Effector memory CD4-positive, alpha-beta T cell (primary cell): ENCODE measurements at places on chromosomes 12 and 14.

DNA sequence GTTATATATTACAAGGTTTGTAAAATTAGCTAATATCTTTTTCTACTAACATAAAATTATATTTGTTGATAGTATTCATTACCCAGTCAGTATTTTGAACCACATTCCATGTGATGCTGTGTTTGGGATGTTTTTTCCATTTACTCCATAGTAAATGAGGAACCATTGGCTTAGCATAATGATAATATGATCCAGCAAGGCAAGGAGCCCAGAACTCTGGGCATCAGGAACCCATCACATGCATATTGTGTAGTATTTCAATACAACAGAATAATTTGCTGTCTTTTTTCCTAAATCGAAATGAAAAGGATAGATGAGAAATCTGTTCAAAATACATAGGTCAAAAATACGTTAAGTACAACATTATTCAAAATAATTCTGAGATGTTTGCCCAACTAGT, 48.7 kb upstream of the GARIN2 start:
- no peak overlapping the region for H3K27ac ChIP-seq
- H3K4me3 ChIP-seq = no peak overlapping the region
- H3K4me1 ChIP-seq = no peaks in the 10 kb centered on the region

- no peak overlapping the region for H3K4me3 ChIP-seq
- peaks cover 9% of the 10 kb centered on the region for H3K4me1 ChIP-seq
- no peaks in the 10 kb centered on the region for H3K36me3 ChIP-seq
- H3K27ac ChIP-seq = no peak overlapping the region
- H3K27me3 ChIP-seq = no peaks in the 10 kb centered on the region
Observed at GRCh38 chr14:100590726-100591452, 3.7 kb upstream of the BEGAIN start.

DNA sequence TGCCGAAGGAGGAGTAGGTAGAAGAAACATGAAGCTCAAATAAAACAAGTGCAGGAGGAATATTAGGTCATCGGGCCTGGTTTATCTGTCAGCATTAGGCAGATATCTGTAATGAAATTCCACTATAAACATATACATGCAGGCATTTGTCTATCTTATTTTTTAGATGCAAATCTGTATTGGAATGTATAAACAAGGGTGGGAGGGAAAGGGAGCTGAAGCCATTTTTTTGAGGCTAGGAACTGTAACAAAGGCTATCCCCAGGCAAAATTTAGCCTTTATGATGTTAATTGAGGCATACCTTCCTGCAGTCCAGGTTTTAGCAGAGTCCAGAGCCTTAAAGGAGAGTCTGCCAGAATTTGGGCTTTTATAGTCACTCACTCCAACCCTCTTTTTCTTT, 72.5 kb downstream of the PHLDA1 start:
- peaks cover 18% of the 10 kb centered on the region for H3K4me1 ChIP-seq
- H3K4me3 ChIP-seq = no peak overlapping the region
- H3K27me3 ChIP-seq = no peaks in the 10 kb centered on the region
- no peak overlapping the region for H3K27ac ChIP-seq

DNA sequence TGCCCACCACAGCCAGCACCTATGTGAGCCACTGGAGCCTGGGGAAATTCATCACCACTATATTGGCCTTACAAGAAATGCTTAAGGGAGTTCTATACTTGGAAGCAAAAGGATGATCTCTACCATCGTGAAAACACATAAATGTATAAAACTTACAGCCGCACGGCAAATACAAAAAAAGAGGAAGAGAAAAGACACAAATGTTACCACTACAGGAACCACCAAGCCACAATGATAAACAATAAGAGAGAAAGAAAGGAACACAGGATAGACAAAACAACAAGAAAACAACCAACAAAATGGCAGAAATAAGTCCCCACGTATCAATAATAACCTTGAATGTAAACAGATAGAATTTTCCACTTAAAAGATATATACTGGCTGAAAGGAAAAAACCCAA, 267.5 kb downstream of the TMEM121 start:
- H3K27me3 ChIP-seq = peaks cover 2% of the 10 kb centered on the region
- no peak overlapping the region for H3K4me3 ChIP-seq
- H3K4me1 ChIP-seq = no peaks in the 10 kb centered on the region
- H3K27ac ChIP-seq = no peak overlapping the region

DNA sequence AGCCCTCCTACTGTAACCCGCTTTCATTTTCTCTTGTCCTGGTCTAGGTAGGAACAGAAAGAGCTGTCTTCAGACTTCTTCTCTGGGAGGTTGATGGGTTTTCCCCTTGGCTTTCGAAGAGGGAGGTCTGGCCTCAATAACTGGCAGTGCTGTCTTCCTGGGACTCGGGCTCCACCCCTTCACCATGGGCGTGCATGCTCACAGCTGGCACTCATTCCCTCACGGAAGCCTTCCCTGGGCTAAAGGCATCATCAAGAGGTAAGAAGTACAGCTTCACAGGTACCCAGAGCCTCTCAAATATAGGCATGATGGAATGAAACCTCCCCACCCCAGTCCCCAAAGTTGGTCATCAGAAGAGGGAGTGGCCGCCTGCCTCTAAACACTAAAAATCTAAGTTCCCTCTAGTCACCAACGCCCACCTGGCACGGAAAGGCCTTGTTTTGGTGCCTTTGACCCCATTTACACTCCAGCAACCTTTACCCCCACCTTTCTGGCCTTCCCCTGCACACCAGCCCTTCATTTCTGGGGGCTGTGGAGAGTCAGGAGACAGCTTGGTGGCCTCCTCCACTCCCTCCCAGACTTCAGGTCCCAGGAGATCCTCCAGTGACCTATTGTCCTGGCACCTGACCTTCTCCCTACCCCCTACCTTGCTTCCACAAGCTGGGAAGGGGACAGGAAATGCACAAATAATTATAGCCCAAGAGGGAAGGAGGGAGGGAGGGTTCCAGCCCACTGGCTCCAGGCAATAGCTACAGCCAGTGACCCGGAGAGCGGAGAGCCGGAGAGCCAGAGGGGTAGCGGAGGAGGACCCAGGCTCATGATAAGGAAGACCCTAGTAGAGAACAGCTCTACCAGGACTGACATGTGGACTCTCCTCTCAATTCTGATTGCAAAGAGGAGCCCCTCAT, 2.8 kb downstream of the RAPGEF3 start:
- no peak for DNase-seq
- H3K27ac ChIP-seq = no peak overlapping the region
- no peaks in the 10 kb centered on the region for H3K27me3 ChIP-seq
- H3K4me3 ChIP-seq = no peak overlapping the region
- H3K4me1 ChIP-seq = peaks cover 30% of the 10 kb centered on the region

DNA sequence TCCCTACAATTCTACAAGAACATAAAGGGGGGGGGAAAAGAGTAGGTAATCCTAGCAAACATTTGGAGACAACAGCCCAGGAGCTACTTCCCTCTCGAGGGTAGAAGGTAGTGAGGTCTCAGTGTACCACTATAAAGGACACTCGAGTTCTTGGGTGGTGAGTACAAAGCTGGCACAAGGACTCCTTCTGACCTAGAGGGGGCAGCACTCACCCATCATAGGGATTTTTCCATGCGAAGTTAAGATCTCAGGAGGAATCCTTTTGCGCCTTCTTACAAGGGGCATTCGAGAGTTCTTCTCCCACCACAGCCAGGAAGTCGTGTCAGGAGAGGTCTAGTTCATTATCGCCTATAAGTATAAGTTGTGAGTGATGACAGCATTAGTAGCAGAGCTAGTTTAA, 200.2 kb upstream of the RBM19 start:
- no peak for DNase-seq
- H3K4me3 ChIP-seq = no peak overlapping the region
- H3K27me3 ChIP-seq = no peaks in the 10 kb centered on the region
- no peak overlapping the region for H3K27ac ChIP-seq
- no peaks in the 10 kb centered on the region for H3K36me3 ChIP-seq
- H3K4me1 ChIP-seq = no peaks in the 10 kb centered on the region

- H3K27ac ChIP-seq = no peak overlapping the region
- no peak for DNase-seq
- H3K36me3 ChIP-seq = no peaks in the 10 kb centered on the region
- no peaks in the 10 kb centered on the region for H3K27me3 ChIP-seq
Observed at GRCh38 chr12:32248441-32249140, 141.9 kb downstream of the BICD1 start.

DNA sequence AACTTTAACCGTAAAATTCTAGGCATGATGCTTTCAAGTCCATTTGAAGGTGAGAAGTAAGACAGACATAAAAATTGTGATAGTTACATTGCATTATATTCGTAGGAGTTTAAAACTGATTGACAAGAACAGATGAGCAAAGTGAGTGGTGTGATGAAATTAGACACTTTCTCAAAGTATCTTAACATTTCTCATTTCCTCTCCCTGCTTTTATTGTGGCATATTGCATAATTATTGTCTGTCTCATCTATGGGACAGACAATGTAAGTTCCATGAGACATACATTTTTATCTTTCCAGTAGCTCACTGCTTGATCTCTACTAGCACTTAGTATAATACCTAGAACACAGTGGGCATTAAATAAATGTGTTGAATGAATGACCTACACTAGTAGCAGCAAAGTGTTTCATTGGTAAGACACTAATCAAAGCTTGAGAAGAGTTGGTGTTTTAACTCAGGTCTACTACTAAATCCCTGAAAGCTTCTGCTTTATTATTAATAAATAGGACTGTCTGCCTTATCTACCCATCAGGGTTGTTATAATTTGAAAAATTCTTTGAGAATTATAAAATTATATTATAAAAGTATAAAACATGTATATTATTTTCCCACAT, 19.0 kb downstream of the A2M start:
- H3K4me3 ChIP-seq = no peak overlapping the region
- H3K27ac ChIP-seq = no peak overlapping the region
- H3K4me1 ChIP-seq = no peaks in the 10 kb centered on the region
- no peaks in the 10 kb centered on the region for H3K27me3 ChIP-seq
- H3K36me3 ChIP-seq = no peaks in the 10 kb centered on the region

- H3K4me3 ChIP-seq = no peak overlapping the region
- H3K27me3 ChIP-seq = no peaks in the 10 kb centered on the region
- no peaks in the 10 kb centered on the region for H3K4me1 ChIP-seq
- peaks cover 92% of the 10 kb centered on the region for H3K36me3 ChIP-seq
- H3K27ac ChIP-seq = no peak overlapping the region
- no peak for DNase-seq
Observed at GRCh38 chr12:120132863-120133385, 16.4 kb upstream of the RAB35 start.

- H3K36me3 ChIP-seq = no peaks in the 10 kb centered on the region
- no peaks in the 10 kb centered on the region for H3K4me1 ChIP-seq
- DNase-seq = no peak
Observed at GRCh38 chr12:52307836-52308805, 13.1 kb downstream of the KRT83 start.

DNA sequence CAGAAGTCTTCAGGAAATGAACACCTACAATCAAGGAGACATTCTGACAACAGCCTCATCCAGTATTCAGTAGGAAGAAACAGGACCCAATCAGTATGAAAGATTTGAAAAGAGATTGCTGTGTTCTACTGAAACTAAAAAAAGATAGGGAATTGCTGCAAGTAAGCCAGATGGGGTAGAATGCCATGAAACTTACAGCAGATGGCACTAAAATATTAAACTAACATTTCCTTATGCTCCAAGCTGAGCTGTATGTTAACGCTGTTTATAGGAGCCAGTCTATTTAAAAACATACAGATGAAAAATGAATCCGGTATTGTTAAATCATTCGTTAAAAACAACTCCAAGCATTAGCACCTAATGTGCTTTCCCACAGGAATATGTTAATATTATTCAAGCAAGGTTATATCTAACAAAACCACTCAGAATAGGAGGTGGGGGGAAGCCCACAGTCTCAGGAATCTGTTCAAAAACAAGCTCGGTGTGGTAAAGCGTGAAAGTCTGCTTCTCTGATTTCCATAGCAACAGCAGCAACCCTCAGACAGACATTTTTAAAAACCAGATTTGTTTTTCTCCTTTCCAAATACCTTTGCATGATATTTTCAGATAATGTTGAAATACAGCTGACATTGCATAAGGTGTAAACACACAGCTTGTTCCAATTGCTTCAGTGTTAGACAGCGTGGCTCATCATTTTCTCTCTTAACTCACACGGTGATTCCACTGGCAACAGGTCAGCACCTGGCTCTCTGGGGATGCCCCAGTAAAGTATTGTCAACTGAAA, 131.4 kb upstream of the CCDC175 start:
- no peaks in the 10 kb centered on the region for H3K4me1 ChIP-seq
- H3K27me3 ChIP-seq = no peaks in the 10 kb centered on the region
- no peak overlapping the region for H3K27ac ChIP-seq
- H3K4me3 ChIP-seq = no peak overlapping the region
- no peaks in the 10 kb centered on the region for H3K36me3 ChIP-seq

GRCh38 chr12:11171969-11172675, 1.1 kb downstream of the SMIM10L1 start:
- DNase-seq = no peak
- H3K27ac ChIP-seq = peak overlapping the region; percentile 60
- H3K27me3 ChIP-seq = peaks cover 3% of the 10 kb centered on the region
- H3K4me1 ChIP-seq = no peaks in the 10 kb centered on the region

- peaks cover 48% of the 10 kb centered on the region for H3K4me1 ChIP-seq
- H3K4me3 ChIP-seq = peak overlapping the region; percentile 64
- peak overlapping the region; percentile 90 for H3K27ac ChIP-seq
- H3K36me3 ChIP-seq = no peaks in the 10 kb centered on the region
- peak; percentile 45 for DNase-seq
- H3K27me3 ChIP-seq = no peaks in the 10 kb centered on the region
Observed at GRCh38 chr12:14960548-14961465, 594 bp downstream of the ARHGDIB start.
